ENCODE measurements at places on chromosomes 7 and 10.
A peak's percentile ranks its signal among the peaks of the same experiment; 100 is the strongest.

DNA sequence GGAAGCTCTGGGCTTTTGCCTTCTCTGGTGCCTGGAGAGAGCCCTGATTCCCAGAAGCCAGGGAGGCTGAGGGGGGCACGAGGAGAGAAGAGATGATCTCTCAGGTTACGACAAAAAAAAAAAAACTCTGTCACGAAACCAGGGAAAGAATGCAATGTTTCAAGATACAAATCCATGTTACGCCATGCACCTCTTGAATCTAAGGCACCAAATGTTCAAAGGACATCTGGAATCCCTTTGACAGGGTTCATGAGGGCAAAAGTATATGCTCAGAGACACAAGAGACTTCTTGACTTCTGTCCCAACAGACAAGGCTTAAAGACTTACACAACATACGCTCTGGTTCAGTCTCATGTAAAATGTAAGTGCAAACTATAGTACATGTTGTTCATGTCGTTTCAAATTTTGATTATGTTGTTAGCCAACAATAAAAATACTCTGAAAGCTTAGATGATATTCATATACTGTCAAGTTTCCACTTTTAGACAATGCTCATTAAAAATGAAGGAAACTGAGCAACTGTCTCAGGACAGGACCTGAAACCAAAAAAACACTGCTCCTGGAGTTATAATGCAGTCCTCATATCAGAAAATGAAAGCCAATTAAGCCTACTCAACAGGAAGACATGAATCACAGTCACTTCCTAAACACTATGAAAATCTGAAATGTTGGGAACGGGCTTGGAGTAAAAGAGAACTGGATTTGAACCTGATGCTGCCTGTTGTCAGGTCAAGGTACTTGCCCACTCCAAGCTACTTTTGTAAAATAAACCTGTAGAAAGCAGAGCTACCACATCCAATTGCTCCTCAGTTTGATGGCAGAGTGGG lies 72.3 kb downstream of the CHCHD3 start:
- no peak for DNase-seq

GRCh38 chr10:90398566-90398965 lies 459.3 kb downstream of the HTR7 start:
- DNase-seq: no peak

DNA sequence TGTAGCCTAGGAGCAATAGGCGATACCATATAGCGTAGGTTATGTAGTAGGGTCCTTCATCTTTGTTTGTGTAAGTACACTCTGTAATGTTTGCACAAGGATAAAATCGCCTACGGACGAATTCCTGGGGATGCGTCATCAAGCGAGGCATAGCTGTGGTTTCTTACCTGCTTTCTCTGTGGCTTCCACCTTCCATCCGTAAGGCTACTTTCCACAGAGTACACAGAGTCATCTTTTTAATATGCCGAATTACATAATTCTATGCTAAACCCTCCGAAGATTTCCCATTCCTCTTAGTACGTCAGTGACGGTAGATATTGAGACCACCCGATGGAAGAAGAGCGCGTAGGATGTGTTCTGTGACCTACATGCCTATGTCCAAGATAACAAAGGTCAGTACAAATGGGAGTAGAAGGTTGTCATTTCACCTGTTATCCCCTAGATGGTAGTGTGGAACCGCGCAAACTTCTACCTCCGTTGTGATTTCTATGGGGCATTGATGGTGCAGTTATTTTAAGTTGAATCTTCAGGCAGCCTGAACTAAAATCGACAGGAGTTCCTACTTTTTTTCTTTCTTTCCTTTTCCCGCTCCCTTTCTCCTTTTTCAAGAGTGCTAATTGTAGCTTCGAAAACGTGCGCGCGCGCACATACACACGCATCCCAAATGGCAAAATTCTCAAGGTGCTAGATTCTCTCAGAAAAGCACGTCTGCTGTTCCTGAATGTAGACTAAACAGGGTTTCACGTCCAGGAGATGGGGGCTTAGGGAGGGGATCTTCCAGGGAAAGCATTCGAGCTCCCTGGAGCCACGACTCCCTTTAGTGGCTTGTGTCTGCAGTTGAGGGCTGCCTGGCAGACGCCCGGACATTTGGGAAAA lies 111.7 kb upstream of the MBL2 start:
- peak; percentile 39 for DNase-seq

- no peak for DNase-seq
Measured at GRCh38 chr7:104643587-104644217, 315.3 kb downstream of the LHFPL3 start.
